ENCODE measurements at places on chromosomes 3 and 15. TPM values are rescaled to one million over a fixed set of nuclear protein-coding genes. Genes with fewer than 3 reads are reported as not detected.

- H3K4me1 ChIP-seq: peaks cover 32% of the 10 kb centered on the region
- H3K27me3 ChIP-seq: no peaks in the 10 kb centered on the region
- peak overlapping the region; percentile 98 for H3K27ac ChIP-seq
- peak; percentile 44 for DNase-seq
- peak overlapping the region; percentile 100 for H3K4me3 ChIP-seq
These were observed 932 bp downstream of the GSK3B start for GRCh38 chr3:120093119-120093910.

- no peaks in the 10 kb centered on the region for H3K36me3 ChIP-seq
- no peaks in the 10 kb centered on the region for H3K27me3 ChIP-seq
- peak; percentile 55 for DNase-seq
- H3K27ac ChIP-seq: no peak overlapping the region
These were observed 56.2 kb downstream of the ARHGEF26 start for GRCh38 chr3:154177406-154177805.

GRCh38 chr15:101317336-101317872, 22.4 kb upstream of the SNRPA1 start:
- H3K27ac ChIP-seq: no peak overlapping the region
- no peaks in the 10 kb centered on the region for H3K4me1 ChIP-seq
- H3K36me3 ChIP-seq: no peaks in the 10 kb centered on the region

DNA sequence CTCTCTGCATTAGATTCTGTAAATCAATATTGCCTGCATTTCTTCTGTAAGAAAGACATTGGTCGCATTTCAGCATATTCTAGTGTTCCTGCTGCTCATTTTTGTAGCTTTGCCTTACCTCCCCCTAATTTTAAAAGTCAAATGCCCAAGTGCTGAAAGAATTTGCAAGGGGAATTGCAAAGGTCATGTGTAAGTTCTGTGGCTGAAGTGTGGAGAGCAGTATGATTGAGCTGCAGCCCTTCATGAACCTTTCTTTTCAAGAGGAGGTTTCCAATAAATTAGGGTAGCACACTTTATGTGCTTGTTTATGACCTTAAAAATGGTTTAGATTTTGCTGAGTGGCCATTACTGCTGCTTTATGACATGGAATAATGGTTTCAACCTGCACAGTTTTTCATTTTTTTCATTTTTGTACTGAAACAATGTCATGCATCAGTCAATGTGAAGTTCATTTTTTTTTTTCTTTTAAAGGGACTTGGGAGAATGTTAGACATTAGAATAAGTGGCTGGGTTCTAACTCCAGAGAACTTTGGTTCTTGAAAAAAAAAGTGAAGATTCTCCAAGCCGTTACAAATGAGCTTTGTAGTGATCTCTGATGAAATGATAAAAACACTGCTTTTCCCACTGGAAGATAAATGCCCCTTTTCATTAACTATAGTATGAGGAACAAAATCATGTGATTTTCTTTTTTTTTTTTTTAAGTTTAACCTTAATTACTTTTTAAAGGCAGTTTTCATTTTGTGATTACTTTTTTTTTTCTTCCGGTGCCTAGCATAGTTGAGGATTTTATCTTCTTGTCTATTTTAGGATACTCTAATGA, 99.6 kb downstream of the MITF start:
- H3K4me1 ChIP-seq: no peaks in the 10 kb centered on the region
- H3K27me3 ChIP-seq: no peaks in the 10 kb centered on the region
- DNase-seq: no peak
- no peak overlapping the region for H3K4me3 ChIP-seq
- H3K36me3 ChIP-seq: no peaks in the 10 kb centered on the region
- H3K27ac ChIP-seq: no peak overlapping the region

DNA sequence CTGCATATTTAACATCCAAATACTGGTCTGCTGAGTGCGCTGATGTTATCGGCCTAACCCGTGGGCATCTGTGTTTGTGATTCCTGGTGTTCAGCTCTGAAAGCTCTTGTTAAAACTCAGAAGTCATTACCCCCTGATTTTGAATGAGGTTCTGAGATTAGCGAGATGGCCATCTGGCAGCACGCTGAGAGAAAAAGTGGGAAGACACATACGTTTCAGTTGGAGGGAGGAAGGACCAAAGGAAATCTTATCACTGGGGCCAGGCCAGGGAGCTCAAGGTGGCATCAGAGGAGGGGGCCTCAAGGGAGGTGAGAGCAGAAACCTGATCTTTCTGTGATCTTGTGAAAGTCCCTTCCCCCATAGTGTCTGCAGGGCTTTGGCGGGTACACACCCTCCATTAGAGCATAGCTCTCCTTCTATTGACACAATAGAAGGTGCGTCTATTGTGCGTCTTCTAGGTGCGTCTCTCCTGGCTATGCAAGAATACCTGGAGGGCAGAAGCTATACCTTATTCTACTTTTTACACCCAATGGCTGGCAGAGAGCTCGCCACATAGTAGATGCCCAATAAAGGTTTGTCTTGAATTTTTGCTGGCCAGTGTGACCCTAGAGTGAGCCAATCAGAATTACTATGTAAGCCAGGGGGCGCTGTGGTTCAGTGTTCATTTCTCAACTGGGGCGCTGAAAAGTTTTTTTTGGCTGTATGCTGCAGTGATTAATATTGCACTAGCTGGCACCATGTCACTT, 182.4 kb downstream of the SHQ1 start:
- no peaks in the 10 kb centered on the region for H3K36me3 ChIP-seq
- peak; percentile 54 for DNase-seq
- H3K27ac ChIP-seq: no peak overlapping the region

The GOLGA6A gene
- total RNA-seq: 0.59 TPM
